ENCODE measurements at places on chromosomes 3 and 15.

- no peak for DNase-seq
Measured at GRCh38 chr15:30046430-30046829, 36.3 kb upstream of the GOLGA8J start.

- DNase-seq = no peak
Measured at GRCh38 chr3:112090887-112091586, 4.8 kb downstream of the C3orf52 start.

- DNase-seq = no peak
Measured at GRCh38 chr3:15065550-15066007, 464 bp upstream of the MRPS25 start.

DNA sequence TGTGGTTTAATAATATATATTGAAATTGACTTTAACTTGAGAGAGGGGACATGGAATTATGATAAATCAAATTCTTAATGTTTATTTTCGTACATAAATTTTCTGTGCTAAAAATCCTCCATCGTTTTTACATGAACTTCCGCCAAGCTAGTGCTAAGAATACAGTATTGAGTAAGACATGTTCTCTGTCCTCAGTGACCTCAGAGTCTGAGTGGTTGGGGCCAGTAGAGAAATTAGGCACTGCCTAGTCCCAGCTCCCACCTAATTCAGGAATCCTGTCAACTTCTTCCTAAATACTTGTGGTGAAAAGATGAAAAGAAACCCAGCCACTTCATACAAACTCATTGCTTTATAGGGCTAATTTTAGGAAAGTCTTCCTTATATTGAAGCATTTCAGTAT is 110.3 kb downstream of the PPP2R3A start:
- no peak for DNase-seq

- no peak for DNase-seq
Measured at GRCh38 chr3:3259181-3259580, 79.7 kb upstream of the CRBN start.

DNA sequence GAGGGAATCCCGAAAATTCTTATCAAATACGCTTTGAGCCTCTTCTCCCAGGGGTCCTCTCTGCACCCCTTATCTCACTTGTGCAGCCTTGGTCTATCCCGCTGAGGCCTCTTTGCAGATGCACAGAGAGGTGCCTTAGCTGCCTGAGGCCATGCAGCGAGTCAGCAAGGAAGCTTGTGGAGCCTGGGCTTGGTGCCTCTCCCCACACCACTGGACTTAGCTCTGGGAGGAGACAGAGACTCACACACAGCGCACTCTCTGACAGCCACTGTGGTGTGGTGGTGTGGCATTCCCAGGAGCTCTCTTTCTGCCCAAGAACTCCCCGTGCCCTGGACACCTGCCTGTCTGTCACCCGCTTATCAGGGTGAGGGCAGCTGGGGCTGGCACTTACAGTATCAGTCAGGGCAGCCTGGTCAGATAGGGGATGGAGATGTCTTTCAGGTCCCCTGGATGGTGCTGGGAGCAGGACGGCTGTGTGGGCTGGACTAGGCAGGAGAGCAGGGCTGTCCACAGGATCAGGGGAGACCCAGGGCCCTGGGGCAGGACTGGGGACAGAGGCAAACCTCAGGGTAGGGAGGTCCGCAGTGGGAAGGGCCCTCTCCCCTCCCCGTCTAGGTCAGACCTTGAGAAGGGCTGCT is 10.2 kb upstream of the LINGO1 start:
- DNase-seq = no peak

GRCh38 chr15:77815015-77815414 is 182.3 kb upstream of the LINGO1 start:
- no peak for DNase-seq

- DNase-seq = no peak
Measured at GRCh38 chr3:194960446-194961032, 274.9 kb downstream of the FAM43A start.

- no peak for DNase-seq
Measured at GRCh38 chr15:50438251-50438650, 14.0 kb downstream of the USP8 start.

DNA sequence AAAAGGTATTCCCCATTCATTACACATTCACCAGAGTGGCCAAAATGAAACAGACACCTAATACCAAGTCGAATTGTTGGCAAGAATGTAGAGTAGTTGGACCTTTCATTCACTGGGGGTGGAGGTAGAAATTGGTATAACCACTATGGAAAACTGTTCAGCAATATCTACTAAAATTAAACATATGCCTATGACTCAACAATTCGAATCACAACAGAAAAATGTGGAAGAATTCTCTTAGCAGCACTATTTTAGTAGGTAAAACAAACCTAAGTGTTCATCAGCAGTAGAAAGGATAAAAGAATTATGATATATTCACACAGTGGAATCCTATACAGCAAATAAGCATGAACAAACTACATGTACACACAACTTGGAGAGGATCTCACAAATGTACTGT is 30.6 kb downstream of the POLG start:
- DNase-seq = no peak

DNA sequence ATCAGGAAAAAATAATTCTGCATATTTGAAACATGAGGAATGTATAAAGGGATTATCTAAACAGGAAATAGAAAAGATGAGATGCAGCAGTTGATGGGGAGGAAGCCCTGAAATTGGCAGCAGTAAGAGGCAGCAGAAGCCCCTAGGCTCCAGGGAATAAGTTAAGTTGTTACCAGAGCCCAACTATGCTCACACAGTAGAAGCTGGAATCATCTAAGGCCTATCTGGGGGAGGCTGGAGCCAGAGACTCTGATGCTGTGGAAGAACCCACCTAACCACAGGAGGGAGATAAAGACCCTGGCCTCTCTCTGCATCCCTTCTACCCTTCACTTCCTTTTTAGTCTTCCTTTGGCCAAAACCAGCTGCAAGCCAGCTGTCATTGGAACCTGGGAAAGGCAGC is 519.7 kb downstream of the DIPK2A start:
- no peak for DNase-seq

GRCh38 chr3:4119119-4119518 is 184.1 kb upstream of the SETMAR start:
- DNase-seq = no peak

- DNase-seq = no peak
Measured at GRCh38 chr3:120368172-120368571, 19.0 kb upstream of the LRRC58 start.

GRCh38 chr15:23035964-23036566 is 3.3 kb downstream of the TUBGCP5 start:
- DNase-seq = peak; percentile 72

DNA sequence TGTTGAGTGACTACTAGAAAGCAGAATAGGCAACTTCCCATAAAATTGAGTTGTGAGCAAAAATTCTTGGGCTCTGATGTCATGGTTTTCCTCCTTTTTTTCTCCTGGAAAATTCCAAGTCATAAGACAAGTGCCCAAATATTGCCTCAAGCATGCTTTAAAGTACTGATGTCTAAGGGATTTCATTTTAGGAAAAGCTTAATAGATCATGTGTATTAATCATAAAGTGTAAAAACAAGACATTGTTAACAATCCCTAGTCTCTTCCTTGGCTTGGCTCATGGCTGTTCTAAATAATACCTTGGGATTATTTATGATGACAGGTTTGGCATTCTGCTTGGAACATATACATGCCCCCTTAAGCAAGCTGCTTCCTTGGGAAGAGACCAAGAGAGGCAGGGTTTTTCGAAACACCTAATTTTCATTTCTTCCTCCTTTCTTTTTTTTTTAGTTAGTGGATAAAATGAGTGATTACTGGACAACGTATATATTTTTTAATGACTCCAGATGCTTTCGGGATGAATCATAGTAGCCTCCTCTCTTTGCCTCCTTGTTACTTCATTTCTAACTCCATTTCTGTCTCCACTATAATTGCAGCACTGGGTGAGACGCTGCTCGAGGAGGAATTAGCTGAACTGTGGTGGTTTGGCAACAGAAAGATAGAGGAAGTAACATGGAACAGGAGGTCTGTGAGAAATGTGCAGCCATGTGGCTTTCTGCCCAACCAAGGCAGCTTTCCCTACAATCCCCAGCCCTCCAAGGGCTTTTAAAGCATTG is 104.9 kb downstream of the TPRG1 start:
- DNase-seq = peak; percentile 4

DNA sequence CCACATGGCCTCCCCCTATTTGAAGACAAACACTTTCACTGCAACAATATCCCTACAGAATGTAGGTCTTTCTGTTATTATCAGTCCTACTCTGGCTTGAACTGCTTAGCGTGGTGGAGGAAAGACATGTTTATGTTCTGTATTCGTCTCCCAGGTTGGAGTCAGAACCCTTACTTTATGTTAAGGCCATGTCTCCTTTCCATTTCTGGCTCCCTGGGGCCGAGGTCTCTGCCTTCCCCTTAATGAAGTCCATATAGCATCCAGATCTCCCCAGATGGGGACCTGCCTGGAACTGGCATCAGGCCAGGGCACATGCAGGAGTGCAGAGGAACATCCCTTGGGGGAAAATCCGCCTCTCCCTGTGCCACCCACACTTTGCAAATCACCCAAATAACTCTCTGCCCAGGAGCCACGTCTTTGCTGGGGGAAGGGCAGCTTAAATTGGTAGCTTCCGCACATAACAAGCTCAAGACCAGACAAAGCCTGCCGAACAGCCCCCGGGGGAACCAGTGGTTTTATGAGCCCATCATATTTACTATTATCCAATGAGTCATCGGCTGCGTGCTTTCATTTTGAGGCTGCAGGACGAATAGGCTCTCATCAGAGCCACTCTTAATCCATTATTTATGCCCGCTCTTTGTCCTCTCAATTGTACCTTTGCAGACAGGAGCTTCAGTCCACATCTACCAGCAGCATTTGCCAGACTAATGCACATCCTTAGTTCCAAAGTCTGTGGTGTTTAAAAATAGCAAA is 237.0 kb downstream of the UACA start:
- peak; percentile 75 for DNase-seq

Data from hepatic stellate cell (primary cell).